ENCODE measurements at places on chromosomes 7 and 10.

- DNase-seq: no peak
Measured at GRCh38 chr7:40156988-40157387, 22.2 kb downstream of the SUGCT start.

- DNase-seq: no peak
Measured at GRCh38 chr7:27183682-27184336, 1.2 kb downstream of the HOXA11 start.

- no peak for DNase-seq
Measured at GRCh38 chr10:26969145-26969926, 108.6 kb upstream of the ABI1 start.

- DNase-seq: no peak
Measured at GRCh38 chr7:149850716-149851115, 12.5 kb downstream of the ZNF862 start.

- DNase-seq: no peak
Measured at GRCh38 chr10:6674291-6674690, 94.2 kb upstream of the PRKCQ start.

GRCh38 chr7:80208700-80209099 lies 74.1 kb downstream of the GNAI1 start:
- no peak for DNase-seq

- DNase-seq: no peak
Measured at GRCh38 chr10:48779546-48780152, 95.0 kb downstream of the WDFY4 start.

DNA sequence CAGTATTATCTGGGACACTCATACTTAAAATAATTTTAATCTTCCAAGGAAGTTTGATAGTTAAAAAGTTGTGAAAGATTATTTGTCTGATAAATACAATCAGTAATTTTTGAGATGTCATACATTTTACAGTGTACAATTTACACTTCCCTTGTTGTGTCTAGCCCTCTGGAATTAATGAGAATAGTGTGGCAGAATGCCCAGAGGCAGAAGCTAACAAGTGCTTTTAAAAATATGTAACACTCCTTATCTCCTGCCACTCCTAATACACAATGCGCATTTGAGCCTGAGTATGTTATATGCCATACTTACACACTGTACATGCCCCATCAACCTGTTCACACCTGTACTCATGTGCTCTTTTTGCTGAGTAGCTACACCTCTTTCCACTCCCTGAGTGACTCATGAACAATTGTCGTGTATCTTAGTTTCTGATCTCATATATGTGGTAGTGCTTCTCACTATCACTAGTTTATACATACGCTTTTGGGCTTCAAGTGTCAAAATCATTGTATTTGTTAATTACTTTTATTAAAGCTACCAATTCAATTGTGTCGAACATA lies 106.9 kb upstream of the GNAI1 start:
- DNase-seq: no peak

GRCh38 chr10:30438021-30438850 lies 4.3 kb downstream of the MAP3K8 start:
- DNase-seq: no peak

GRCh38 chr7:132805766-132806165 lies 229.5 kb upstream of the PLXNA4 start:
- no peak for DNase-seq

DNA sequence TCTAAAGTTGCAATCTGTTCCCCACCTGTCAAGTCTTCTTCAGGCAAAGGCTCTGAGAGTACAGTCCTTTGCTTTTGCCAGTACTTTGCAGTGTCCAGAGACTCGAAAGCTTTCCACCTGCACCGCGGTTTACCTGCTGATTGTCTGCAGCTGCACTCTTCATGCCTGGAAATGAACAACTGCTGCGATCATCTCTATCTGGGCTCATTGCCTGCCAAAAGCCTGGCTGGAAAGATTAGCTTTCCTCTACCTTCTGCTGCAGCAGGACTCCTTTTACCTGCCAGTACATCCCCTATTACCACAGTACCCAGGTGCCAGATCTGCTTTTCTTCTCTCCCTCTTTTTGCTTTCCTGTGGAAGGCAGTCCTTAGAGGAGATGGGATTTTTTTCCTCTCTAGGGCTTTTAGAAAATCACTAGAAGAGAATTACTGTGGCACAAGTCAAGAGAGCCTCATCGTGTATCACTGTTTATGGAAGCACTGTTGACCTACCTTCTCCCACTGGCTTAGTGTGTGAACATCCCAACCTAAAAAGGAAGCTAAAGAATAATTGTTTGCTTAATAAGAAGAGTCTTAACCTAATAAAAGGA lies 2.2 kb downstream of the STRIP2 start:
- DNase-seq: no peak

- DNase-seq: no peak
Measured at GRCh38 chr10:106534441-106534840, 630.1 kb downstream of the SORCS1 start.

Measured in BE2C (cell line).